ENCODE measurements at places on chromosomes 3 and 15. TPM values are rescaled to one million over a fixed set of nuclear protein-coding genes. Genes with fewer than 3 reads are reported as not detected.

The PDE8A gene
- 26.8 TPM for total RNA-seq

The SEMA3F gene
- 0.45 TPM for total RNA-seq

The B3GNT5 gene
- total RNA-seq = 1.3 TPM

The RPL39L gene
- 20.4 TPM for total RNA-seq

- DNase-seq = no peak
These were observed 102.1 kb upstream of the PRR20G start for GRCh38 chr3:127389913-127390312.

DNA sequence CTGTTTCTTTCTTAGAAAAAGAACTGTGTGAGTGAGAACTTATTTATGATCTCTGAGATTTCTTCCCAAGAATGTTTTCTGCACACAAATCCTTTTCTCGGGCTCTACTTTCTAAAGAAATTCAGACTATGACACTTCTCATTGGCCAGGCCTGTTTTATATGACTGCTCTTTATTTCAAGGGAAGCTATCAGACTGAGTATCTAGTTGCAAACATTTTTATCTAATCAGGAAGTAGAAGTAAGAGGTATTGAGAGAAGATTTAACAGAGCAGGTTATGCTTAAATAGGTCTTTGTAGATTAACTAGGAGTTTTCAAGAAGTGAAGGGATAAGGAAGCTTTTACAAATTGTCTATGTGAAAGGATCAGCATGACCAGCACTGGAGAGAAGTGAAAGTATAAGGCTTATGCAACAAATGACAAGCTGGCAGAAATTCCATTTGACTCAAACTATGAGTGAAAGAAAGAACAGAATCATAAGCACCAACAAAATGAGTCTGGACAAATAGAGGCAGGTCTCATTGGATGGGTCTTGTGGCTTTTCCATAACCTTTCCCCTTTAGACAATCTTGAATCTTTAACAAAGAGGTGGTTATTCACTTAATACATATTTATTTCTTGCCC lies 71.9 kb upstream of the CHL1 start:
- DNase-seq = no peak

GRCh38 chr15:90907838-90908507 lies 4.9 kb downstream of the MAN2A2 start:
- DNase-seq = no peak

- DNase-seq = no peak
These were observed 25.1 kb upstream of the ETV5 start for GRCh38 chr3:186133980-186134379.

DNA sequence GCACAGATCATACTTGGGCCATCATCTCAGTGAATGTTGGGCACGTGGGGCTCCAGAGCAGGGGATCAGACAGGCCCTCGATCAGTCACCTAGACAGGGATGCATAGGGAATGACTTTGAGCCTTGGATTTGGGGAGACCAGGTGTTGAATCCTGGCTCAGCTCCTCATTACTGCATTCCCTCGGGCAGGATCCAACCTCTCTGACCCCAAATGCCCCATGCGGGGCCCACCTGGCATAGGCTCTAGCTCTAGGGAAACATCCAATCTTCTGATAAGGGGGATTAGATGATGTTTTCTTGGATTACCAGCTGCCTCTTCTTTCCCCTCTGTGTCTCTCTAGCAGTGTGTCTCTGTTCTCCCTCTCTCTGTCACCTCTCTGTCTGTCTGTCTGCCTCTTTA lies 22.7 kb downstream of the LOXL1 start:
- no peak for DNase-seq

DNA sequence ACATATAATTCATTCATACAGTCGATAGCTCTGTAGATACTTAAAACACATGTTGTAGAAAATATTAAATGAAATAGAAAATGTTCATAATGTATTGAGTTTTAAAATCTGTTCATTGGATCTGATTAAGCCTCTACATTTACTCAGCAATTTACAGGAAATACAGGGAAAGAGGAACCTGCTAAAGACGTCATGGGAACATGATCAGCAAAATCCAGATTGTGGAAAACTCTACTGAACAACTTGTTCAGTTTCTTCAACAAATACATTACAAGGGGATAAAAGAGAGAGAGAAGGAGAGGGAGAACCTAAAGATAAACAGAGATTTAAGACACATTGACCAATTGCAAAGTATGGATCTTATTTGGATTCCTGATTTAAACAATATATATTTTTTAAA lies 46.7 kb downstream of the KLHL6 start:
- no peak for DNase-seq

Data from GM12878 (cell line).